Activated CD4-positive, alpha-beta T cell treated with anti-CD3 and anti-CD28 coated beads, Interleukin-2, amount 10 ng/mL, durations not matched to agents 24 days and 14 days (primary cell): ENCODE measurements at places on chromosomes 16 and 17.

DNA sequence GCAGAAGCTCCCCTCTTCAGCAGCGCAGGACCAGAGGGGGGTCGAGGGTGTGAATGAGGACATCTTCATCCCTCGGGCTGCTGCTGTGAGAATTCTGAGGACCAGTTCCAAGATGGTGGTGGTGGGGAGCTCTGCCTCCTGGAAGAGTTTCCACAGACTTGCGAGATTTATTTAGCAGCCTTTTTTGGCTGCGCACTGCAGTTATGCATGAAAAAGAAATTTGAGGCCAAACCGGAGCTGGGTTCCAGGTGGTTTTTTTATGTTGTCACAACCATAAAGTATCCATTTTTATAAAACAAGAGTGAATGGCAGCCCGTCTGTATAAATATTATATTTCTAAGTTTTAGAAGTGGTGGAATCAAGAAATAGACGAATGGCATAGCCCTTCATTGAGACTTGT is 76.9 kb upstream of the CLEC18A start:
- H3K4me3 ChIP-seq: no peak overlapping the region
- no peaks in the 10 kb centered on the region for H3K4me1 ChIP-seq
- no peak for DNase-seq
- H3K36me3 ChIP-seq: peaks cover 37% of the 10 kb centered on the region

- peak overlapping the region; percentile 29 for H3K27ac ChIP-seq
- DNase-seq: no peak
- H3K4me3 ChIP-seq: no peak overlapping the region
- H3K36me3 ChIP-seq: peaks cover 33% of the 10 kb centered on the region
- peaks cover 22% of the 10 kb centered on the region for H3K4me1 ChIP-seq
These were observed 2.5 kb downstream of the CIAPIN1 start for GRCh38 chr16:57444711-57445110.

GRCh38 chr17:70329721-70330120 is 160.4 kb downstream of the KCNJ2 start:
- no peak for DNase-seq
- H3K4me3 ChIP-seq: no peak overlapping the region
- no peak overlapping the region for H3K27ac ChIP-seq
- H3K4me1 ChIP-seq: no peaks in the 10 kb centered on the region

DNA sequence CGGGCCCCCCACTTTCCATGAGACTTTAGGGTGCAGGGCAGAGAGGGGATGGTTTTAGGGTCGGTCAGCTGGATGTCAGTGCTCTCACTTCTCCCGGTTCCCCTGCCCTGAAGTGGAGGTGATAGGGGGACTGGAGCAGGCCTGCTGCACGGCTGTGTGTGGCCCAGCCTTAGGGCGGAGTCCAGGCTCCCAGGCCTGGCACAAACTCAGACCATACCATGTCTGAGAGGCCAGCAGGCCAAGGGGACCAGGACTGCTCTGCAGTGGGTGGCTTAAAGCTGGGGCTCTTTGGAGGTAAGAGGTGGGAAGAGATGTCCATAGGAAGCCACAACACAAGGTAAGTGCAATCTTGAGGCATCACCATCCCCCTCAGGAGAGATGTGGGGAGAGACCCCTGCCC is 8.3 kb downstream of the TFAP4 start:
- no peak for DNase-seq
- H3K27ac ChIP-seq: no peak overlapping the region
- peaks cover 26% of the 10 kb centered on the region for H3K36me3 ChIP-seq

DNA sequence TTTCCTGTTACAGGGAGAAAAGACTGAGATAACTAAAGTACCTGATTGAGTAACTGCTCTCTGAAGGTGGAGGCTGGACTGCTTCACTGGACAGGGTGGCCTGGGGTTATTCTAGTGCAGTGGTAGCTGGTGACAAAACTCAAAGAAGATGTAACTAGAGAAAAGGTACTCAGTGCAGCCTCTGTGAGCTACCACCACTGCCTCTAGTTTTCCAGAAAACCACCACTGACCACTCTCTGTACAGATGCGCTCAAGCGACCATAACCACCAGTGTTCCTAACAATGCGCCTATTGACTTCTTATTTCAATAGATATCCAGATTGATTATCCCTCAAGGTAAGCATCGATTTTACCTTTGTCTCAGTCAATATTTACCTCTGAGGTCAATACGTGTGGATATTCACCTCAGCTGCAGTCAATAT is 492.2 kb downstream of the WWOX start:
- no peaks in the 10 kb centered on the region for H3K27me3 ChIP-seq
- no peak overlapping the region for H3K27ac ChIP-seq
- H3K4me1 ChIP-seq: no peaks in the 10 kb centered on the region
- H3K4me3 ChIP-seq: no peak overlapping the region
